ENCODE measurements at places on chromosomes 16 and 17.

- DNase-seq, result no peak
Measured at GRCh38 chr17:47291242-47291873, 32.4 kb upstream of the EFCAB13 start.

- no peak for DNase-seq
Measured at GRCh38 chr17:54348234-54348633, 525.5 kb downstream of the KIF2B start.

GRCh38 chr16:23539984-23540816 lies 16.9 kb downstream of the EARS2 start:
- no peak for DNase-seq

- DNase-seq, result no peak
Measured at GRCh38 chr17:49191409-49191916, 18.9 kb downstream of the GNGT2 start.

DNA sequence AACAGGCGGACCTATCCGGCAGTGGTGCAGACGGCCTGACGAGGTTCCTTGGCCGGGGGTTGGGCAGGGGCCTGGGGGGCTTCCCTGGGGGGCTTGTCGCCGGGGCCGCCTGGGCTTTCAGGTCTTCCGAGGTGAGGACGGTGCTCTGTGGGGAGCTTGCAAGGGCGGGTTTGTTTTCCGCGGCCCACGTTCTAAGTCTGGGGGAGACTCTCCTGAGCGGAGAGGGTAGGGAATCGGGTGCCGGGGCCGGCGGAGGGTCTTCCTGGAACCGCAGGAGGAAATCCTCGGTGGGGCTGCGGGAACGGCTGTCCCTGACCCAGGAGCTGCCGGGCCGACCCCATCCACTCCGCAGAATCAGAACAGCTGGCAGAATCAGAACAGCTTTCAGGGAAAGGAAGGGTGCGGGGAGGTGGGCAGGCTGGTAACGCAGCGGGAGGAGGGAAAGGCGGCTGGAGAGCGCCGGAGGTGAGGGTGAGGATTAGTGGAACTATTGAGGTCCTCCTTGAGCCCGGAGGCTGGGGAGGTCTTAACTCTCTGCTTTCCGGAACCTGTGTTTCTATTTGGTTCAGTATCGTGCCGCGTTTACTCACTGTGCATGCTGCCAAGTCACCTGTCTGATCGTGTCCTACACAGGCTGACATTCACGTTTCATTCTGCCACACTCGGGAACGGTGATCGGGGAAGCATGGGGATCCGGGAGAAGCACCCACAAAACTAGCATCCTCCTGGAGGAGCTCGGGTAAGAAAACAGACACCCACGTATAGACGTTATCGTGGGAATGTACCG lies 28.9 kb downstream of the CPSF4L start:
- peak; percentile 60 for DNase-seq

- DNase-seq, result no peak
Measured at GRCh38 chr16:80971819-80972218, 34.9 kb downstream of the CMC2 start.

GRCh38 chr17:72556944-72557826 lies 436.4 kb downstream of the SOX9 start:
- peak; percentile 38 for DNase-seq

- no peak for DNase-seq
Measured at GRCh38 chr16:53753431-53753830, 49.5 kb downstream of the FTO start.

- DNase-seq, result no peak
Measured at GRCh38 chr17:74259667-74260524, 14.1 kb upstream of the DNAI2 start.

DNA sequence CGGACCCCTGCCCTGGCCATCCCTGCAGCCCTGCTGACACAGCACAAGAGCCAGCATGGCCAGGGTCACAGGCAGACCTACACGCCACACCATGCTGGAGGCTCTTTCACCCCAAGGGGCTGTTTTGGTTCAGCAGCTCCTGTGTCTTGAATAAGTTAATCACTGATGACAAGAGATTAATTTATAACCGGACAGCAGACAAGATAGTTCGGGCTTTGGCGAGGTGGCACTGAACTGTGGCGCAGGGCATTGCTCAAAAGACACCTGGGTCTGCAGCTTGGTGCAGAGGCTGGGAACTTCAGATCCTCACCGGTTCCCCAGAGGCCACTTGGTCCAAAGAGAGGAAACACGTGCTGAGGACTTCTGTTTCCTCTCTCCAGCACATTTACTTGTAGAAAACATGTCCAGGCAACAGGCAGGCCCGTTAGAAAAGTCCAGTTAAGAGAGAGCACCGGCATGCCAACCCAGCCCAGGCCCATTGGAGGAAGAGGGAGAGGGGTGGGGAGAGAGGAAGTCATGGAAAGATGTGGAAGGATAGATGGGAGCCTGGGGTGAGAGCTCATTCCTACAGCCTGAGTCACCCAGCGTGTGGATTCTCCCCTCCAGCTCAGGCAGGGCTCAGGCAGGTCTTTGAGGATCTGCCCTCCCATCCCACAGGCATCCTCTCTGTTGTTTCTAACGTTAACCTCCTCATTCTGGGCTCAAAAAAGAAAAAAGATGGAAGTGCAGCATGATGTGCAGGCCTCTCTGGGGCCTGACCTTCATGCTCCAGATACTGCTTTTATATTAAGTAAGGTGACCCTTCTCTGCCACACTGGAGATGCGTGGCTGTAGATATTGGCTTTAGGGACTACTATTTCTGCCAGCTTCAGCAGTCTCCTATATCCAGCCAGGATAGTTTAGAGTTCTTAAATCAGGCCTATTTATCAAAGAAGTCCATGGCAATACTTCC lies 80.0 kb upstream of the HNF1B start:
- DNase-seq, result no peak

- no peak for DNase-seq
Measured at GRCh38 chr16:13397126-13397525, 495.7 kb downstream of the SHISA9 start.

GRCh38 chr16:85659805-85660511 lies 28.8 kb downstream of the GINS2 start:
- DNase-seq, result peak; percentile 54

GRCh38 chr17:51540151-51540550 lies 279.8 kb downstream of the UTP18 start:
- DNase-seq, result peak; percentile 55

DNA sequence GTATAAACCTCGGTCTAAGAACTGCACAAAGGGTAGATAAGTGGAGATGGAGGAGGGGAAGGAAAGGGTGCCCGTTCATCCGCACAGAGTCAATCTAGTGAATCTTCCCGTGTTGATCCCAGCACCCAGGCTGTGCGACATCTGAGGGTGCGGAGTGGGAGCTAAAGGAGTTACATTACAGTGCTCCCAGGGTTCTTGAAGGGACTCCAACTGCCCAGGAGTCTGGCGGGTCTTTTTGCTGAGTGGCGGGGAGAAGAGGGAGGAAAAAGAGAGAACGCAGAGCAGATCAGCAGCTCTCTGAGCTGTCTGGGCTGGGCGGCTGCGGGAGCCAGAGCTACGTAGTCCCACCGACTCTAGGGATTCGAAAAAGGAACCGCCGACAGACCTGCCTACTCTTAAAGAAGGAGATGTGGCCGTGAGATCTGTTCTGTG lies 1.6 kb upstream of the CA10 start:
- no peak for DNase-seq

DNA sequence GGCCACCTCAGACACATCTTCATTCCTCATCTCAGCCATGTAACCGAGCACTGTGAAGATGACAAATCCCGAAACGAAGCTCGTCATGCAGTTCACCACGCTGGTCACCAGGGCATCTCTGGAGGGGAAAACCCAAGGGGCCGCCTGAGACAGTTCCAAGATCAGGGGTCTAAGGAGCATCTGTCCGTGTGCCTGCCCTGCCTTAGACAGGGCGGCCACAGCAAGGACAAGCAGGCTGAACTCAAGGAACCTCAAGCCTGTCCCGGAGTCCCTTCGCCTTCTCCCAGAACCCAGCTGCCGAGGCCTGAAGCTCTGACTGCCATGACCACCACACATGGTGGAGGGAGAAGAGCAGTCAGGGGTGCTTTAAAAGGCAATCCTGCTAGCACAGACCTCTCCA lies 22.7 kb downstream of the SLC6A4 start:
- no peak for DNase-seq

DNA sequence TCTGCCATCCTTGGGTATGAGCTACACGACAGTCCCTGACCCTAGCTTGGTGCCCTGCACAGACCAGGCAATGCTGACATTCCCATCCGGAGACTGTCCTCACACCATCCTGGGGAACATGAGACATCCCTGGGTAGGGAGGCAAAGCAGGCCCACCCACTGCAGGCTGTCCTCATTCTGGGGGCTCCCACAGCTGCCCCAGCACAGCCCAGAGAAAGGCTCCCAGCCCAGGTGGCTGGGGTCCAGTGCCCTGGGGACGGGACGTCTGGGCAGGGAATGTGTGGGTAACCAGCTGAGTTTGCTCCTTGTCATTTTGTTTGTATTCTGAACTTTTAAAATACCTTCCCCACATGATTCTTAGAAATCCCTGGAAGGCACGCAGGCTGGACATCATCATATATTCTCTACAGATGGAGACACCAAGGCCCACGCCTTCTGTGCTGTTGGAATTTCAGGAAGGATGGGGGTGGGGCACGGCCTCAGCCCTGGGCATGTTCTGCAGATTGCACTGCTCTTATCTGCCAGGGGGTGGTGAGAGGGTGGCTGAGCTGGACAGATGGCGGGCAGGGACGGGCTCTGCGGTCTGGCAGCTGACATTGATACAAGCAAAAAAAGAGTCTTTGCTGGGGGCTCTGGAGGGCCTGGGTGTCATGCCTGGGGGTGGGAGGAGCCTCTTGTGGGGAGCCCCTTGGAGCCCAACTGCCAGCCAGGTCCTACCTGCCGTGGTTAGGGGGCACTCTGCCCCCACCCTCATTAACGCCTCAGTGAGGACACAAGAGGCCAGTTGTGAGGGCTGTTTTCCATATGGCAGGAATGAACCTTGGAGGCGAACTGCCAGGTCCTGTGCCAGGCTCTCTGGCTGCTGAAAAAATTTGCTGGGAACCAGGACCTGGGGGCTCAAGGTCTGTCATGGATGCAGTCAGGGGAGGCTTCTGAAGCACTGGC lies 28.4 kb downstream of the LRRC75A start:
- no peak for DNase-seq

DNA sequence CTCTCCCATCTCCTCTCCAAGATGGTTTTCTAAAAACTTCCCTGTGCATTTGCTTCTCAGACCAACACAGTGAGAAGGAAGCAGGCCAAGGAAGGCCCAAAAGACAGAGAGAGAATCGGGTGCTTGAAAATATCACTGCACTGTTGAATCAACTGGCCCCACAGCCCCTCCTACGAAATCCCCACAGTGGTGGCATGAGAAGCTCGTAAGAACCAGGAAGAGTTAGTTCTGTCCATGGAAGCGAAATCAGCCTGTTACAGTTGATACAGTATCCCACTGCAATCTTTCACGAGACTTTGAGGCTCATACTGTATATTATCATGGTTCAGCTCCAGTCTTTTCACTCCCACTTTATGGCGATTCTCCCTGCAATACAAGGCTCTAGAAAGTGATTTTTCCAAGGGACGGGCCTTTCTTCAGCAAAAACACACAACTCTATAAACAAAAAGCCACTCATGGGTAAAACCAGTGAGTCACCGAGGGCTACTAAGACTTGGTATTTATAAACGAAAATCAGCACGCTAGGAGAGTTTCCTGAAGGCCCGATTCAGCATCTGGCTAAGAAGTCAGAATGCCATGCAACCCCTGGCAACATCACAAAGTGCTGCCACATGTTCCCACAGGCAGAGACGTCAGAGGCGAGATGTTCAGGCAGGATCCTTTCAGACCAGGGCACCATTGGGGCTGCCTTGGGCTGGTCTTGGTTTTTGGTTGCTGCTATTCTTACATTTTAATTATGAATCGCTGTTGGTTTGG lies 185.7 kb downstream of the IRX5 start:
- DNase-seq, result no peak

DNA sequence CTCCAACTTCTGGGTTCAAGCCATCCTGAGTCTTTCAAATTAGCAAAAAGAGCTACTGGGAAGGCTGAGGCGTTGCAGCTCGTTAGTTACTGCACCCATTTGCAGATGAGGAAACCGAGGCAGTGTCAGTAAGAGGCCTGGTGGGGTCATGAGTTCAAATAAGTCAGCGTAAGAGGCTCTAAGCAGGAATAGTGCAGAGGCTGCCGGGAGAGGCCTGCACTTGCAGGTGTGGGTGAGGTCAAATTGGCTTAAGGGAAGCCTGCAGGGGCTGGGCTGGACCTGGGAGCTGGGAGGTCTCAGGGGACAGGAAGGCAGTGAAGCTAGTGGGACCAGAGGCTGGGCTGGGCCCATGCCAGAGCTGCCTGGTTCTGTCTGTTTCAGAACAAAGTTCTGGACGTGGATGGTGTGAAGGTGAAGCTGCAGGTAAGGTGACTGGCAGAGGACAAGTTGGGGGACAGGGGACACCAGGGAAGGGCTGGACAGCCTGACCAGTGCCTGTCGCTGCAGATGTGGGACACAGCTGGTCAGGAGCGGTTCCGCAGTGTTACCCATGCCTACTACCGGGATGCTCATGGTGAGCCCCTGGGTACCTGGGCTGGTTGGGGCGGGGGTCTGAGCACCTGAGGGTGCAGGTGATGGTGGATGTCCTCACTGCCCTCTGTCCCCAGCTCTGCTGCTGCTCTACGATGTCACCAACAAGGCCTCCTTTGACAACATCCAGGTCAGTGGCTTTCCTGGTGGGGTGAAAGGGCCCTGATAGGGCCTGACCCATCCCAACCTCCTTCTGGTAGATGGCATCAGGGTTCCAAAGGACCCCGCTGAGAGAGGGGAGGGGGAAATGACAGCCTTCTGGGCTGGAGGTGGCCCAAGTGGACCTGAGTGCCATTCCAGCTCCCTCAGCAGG lies 3.0 kb downstream of the RAB26 start:
- no peak for DNase-seq

DNA sequence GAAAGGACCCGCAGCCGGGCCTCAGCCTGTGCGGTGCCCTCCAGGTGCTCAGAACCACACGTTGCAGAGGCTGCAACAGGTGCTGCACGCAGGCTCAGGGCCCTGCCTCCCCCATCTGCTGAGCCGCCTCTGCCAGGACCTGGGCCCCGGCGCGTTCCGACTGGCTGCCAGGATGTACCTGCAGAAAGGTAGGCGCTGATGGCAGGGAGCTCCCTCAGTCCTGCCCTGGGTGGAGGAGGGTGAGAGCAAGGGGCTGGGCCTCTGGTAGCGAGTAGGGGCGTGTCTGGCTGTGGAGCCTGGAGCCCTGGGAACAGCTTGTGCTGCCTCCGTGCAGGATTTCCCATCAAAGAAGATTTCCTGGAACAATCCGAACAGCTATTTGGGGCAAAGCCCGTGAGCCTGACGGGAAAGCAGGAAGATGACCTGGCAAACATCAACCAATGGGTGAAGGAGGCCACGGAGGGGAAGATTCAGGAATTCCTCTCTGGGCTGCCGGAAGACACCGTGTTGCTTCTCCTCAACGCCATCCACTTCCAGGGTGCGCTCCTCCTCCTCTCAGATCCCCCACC lies 4.4 kb downstream of the SERPINF2 start:
- no peak for DNase-seq

- DNase-seq, result no peak
Measured at GRCh38 chr17:42104264-42104663, 6.0 kb upstream of the ZNF385C start.
